ENCODE measurements at places on chromosomes 2 and 18.

GRCh38 chr2:187942876-187943275, 348.8 kb upstream of the GULP1 start:
- DNase-seq, result no peak

DNA sequence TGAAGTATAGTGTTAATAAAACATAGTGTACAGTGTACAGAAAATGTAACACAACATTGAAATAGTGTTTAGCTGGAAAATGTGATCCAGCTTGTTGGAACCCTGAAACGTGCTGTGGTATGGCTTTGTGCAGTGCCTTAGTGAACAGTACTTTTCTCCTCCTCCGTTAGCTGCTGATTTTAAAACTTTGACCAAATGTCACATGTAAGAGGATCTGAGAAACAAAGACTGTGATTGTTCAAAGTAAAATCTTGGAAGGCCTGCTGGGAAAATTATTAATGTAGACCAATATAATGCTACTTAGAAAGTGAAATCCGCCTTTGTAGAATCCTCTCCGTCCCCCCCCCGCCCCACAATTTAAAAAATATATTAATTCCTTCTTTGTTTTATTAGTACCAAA, 911 bp upstream of the KCNJ13 start:
- DNase-seq, result no peak

- peak; percentile 20 for DNase-seq
These were observed 34.1 kb downstream of the SOCS6 start for GRCh38 chr18:70322928-70323327.

GRCh38 chr2:207073412-207073800, 92.3 kb downstream of the KLF7 start:
- no peak for DNase-seq

- DNase-seq, result peak; percentile 58
These were observed 499.0 kb downstream of the CPS1 start for GRCh38 chr2:211055438-211055837.

Measured in ELR (cell line).